Lower lobe of right lung (tissue), 2 donors: ENCODE measurements at places on chromosomes 1 and 21. TPM values are rescaled to one million over a fixed set of nuclear protein-coding genes. Genes with fewer than 3 reads are reported as not detected.

ASH1L gene
- total RNA-seq: 59.8 TPM

OR10K2 gene
- not detected for total RNA-seq

POMGNT1 gene
- 59.3 TPM for total RNA-seq

GJA5 gene
- 44.5 TPM for total RNA-seq

CD1B gene
- not detected for total RNA-seq

FGR gene
- 193 TPM for total RNA-seq

ANGPTL7 gene
- 0.80 TPM for total RNA-seq

PAX7 gene
- total RNA-seq: not detected

AMY1B gene
- total RNA-seq: 5.8 TPM

CCT3 gene
- 117 TPM for total RNA-seq

ZBTB8A gene
- 8.4 TPM for total RNA-seq

KIAA0040 gene
- 46.9 TPM for total RNA-seq

SH3D21 gene
- 8.5 TPM for total RNA-seq

DISP1 gene
- total RNA-seq: 31.1 TPM

BNIPL gene
- total RNA-seq: 8.2 TPM

BEND5 gene
- total RNA-seq: 4.3 TPM

C1orf94 gene
- not detected for total RNA-seq

ADAM30 gene
- not detected for total RNA-seq

SYT2 gene
- not detected for total RNA-seq

DIO1 gene
- not detected for total RNA-seq

RBM15 gene
- 23.3 TPM for total RNA-seq
